ENCODE measurements at places on chromosomes 4 and X.
A peak's percentile ranks its signal among the peaks of the same experiment; 100 is the strongest.

GRCh38 chr4:113781439-113782040 lies 20.0 kb upstream of the CAMK2D start:
- DNase-seq, result peak; percentile 7

DNA sequence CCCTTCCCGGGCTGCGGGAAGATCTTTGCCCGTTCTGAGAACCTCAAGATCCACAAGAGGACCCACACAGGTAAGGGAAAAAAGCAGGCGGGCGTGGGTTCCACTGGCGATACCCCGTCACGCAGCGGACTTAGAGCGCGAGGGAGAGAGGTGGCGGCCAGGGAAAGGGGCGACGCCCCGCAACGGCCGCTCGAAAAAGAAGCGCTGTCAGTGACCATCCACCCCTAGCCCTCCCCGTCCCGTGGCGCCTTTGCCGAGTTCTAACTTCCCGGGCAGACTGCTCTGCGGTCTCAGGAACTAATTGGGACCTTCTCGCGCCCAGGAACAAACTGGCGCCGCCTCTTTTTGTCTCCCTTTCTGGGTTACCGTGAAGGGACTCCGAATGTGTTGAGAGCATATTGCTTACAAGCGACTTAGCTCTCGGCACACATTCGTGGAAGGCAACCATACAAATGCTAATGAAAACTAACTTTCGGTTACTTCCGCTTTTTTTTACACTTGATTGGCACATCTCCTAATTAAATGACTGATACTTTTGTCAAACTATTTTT lies 1.8 kb downstream of the ZIC3 start:
- DNase-seq, result no peak

- no peak for DNase-seq
Measured at GRCh38 chrX:131067846-131068745, 9.9 kb downstream of the ARHGAP36 start.

DNA sequence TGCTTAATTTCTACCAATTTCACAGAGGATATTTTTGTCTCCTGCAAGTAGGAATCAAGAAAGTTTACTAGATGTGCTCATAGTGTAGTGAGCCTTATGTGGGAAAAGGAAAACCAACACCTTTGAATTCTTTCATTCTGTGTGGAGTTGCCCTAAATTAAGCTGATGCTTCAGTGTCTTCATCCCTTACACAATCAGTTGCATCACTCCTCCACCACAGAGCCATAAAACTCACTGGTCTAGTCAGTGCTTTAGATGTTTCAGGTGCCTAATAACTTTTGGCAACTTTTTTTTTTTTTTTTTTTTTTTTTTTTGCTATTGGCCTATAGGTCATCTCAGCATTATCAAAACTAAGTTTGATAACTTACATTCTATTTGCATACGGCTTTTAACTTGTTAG lies 41.5 kb downstream of the HHIP start:
- DNase-seq, result no peak

DNA sequence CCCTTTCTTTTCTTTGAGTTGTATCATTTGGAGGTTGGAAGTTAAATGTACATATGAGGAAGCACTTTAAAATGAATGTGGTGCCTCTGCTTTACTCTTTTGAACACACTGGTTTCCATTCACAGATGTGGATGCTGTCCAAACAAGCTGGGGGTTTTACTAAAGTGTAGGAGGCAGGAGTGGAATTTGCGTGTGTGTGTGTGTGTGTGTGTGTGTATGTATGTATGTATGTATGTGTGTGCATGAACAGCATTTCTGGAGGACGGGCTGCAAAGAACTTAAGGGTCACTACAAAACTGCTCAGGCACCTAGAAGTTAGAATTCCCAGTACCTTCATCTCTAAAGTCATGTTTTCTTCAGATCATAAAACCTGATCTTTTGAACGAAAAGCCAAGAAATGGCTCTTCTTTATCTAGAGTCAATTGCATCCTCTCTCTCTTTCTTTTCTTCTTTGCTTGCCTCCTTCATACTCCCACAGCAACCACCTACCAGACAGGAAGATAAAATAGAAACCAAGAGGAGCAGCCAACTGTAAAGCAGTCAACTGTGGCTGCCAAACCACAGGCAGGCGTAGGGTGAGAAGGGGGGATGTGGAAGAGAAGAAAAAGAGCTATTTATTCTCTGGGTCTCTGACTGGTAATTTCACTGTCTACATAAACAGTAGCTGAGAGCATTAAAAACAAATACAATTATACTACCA lies 177.0 kb upstream of the RASGEF1B start:
- DNase-seq, result no peak

GRCh38 chr4:95549246-95550114 lies 707 bp upstream of the UNC5C start:
- no peak for DNase-seq

DNA sequence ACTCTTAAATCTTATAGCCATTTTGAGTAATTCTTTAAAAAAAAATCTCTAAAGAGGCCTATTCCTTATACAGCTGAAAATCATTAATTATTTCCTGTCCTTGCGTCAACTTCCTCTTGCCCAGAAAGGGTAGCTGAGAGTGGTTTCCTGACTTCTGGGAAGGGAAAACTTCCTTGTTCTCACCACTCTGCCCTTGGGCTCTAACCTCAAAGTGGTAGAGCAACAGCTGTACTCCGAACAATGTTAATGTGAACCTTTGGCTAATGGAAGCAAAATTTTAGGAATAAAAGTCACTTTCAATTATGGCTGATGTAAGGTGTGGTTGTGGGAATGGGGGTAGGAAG lies 15.3 kb downstream of the KLHL2 start:
- no peak for DNase-seq

DNA sequence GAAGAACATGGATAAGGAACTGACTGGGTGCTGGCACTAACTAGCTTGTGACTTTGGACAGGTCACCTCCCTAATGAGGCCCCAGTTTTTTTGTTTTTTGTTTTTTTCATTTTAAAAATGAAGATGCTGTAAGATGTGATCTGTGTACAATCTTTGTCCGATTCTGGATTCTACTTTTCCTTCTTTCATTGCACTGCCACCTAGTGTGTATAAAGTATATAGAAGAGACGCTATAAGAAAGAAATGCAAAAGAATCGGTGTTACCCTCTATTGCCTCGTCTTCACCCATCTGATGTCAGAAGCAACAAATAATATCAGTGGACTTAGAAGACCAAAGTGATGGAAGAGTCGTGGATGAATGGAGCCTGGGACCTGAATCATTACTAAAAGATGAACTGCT lies 58.6 kb upstream of the P2RY10 start:
- DNase-seq, result no peak

DNA sequence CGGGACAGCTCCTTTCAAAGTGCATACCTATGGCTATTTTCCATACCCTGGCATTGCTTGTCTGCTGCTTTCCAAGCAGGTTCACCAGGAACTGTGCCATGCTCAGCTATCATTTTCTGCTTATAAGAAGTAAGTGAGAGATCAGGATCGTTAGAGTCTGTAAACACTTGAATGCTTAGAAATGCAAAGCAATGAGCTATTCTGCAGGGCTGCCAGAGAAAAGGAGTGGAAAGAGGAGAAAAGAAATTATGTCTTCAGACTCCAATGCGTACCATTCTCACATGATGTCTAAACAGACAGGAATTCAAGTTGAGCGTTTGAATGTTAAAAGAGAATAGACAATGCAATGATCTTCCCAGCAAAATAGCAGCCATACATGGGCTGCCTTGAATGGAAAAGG lies 245.5 kb upstream of the SLC7A11 start:
- DNase-seq, result no peak

DNA sequence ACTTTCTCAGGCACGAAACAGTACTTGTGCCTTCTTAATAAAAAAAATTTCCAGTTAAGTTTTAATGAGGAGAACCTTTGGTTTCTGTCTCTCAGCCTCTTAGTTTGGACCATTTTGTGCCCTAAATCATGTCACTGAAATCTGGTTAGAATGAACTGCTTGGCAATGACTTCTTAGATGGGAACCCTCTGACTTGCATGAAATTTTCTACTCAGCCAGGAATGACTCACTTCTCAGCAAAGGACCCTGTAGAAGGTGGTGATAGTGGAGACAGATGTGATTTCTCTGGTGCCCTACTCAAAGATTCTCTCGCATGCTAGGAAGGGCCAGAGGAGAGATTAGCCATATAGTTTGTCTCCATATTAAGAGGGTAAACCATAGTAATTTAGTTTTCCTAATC lies 50.5 kb downstream of the RASL11B start:
- DNase-seq, result no peak

DNA sequence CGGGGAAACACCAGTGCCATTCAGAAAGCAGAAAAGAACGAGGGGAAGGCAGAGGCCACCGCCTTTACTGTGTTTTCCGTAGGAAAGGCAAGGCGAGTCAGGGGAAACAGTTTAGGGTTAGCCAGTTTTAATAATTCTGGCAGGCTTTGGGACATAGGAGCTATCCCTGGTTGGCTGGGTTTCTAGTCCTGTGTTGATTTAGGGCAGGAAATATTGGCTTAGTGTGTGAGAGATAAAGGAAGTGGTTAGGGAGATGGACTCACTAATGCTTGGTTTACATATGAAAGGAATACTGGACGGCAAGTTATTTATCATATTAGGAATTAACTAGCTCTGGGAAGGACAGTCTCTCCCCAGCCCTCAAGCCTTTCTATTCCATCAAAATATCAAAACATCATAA lies 53.1 kb downstream of the SYNPO2 start:
- DNase-seq, result no peak

DNA sequence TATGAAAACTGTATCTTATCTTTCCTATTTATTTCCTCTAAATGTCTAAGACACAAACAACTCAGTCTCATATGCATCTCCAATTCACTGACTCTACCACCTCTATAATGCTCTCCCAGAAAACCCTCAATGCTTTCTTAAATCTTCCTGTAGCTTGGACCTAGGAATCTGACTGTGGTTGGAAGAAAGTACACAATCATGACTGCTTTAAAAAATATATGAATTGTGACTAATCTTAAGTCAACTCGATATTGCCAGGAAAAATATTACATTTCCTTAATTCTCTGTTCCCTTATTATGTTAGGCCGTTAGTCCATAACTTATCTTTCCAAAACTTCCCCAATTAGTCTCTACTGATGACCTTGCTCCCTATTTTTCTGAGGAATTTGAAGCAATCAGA lies 87.0 kb downstream of the SPCS3 start:
- DNase-seq, result no peak
